Stimulated activated CD8-positive, alpha-beta memory T cell treated with anti-CD3 and anti-CD28 coated beads, Interleukin-15, amount 100 ng/mL, for 4 hours (primary cell): ENCODE measurements at places on chromosomes 11 and 22.

- DNase-seq, result no peak
Observed at GRCh38 chr11:134760299-134760698, 348.3 kb upstream of the B3GAT1 start.

DNA sequence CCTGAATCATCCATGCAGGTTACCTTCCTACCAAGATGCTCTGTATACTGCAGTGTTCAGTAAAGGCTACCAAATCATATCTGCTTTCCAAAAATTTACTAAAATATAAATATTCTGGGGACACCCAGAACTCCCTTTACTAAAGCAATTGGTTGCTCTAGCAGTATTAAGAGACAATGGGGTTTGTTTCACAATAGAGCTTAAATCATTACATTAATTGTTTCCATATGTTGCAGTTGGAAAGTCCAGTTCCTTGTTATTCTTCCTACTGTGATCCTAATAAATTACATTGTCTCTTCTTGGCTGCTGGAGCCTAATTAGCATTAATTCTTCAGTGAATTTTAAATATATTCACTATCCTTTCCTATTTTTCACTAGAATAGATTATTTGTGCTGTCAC lies 316.0 kb upstream of the MTNR1B start:
- DNase-seq, result no peak

DNA sequence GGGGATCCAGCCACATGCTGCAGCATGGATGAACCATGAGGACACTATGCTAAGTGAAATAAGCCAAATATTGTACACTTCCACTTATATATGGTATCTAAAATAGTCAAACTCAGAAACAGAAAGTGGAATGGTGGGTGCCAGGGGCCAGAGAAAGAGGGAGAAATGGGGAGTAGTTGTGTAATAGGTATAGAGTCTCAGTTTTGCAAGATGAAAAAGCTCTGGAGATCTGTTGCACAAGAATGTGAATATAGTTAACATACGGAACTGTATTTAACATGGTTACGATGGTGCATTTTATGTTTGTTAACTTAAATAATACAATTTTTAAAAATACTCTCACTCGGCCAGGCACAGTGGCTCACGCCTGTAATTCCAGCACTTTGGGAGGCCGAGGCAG lies 21.2 kb downstream of the GDPD5 start:
- no peak for DNase-seq

DNA sequence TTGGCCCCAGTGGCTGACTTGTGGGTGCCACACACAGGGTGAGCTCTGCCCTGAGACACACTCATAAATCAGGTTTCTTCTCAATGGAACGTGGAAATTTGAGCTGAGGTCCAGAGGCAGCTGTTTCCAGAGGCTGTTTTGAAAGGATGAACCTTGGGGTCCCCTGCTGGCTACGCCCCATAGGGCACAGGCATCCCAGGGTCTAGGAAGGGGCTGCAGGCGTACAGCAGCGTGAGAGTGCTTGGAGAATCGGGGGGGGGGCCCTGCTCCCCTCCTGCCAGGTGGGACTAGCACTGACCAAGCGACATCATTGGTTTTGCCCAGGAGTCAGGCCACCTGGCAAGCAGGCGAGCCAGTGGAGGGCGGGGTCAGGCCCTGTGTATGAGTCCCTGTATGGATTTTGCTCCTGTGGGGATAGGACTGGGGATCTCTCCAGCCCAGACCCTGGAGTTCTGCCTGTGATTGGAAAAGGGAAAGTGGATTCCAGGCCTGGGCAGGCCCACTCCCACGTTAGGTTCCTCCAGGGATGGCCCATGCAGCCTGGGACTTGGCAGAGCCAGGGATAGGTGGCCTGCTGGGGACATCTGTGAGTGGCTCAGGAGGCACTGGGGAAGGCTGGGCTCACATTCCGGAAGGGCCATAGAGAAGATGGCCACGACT lies 61.0 kb downstream of the FBXO7 start:
- DNase-seq, result no peak

- no peak for DNase-seq
Observed at GRCh38 chr22:24583221-24584165, 9.4 kb downstream of the LRRC75B start.

GRCh38 chr11:43315966-43316365 lies 4.2 kb downstream of the API5 start:
- DNase-seq, result no peak

DNA sequence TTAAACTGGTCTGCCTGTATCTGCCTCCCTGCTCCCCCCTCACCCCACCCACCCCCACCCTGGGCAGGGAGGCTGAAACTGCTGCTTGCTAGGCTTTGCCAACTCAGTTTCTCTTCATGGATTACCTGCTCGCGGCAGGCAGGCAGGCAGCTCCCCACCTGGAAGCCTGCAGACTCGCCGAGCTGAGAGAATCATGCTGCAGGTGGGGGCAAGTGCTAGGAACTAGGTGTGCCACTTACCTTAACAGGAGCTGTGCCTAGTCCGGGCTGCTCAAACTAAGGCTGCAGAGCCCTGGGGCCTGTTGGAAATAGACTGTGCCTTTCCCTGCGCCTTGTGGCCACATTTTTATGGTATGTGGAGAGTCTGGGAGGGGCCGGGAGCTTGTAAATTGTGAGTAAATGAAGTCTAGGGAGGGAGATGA lies 30.3 kb downstream of the MARK2 start:
- no peak for DNase-seq

GRCh38 chr11:112425121-112425520 lies 164.5 kb upstream of the PLET1 start:
- DNase-seq, result no peak
